ENCODE measurements at places on chromosomes 13 and 19.

GRCh38 chr19:47093254-47093653, 20.3 kb downstream of the ZC3H4 start:
- DNase-seq = no peak

- no peak for DNase-seq
Observed at GRCh38 chr19:7808108-7808507, 21.9 kb upstream of the EVI5L start.

GRCh38 chr13:113995051-113995601, 21.2 kb upstream of the C13orf46 start:
- DNase-seq = no peak

- DNase-seq = no peak
Observed at GRCh38 chr19:2477732-2478191, 1.8 kb downstream of the GADD45B start.

DNA sequence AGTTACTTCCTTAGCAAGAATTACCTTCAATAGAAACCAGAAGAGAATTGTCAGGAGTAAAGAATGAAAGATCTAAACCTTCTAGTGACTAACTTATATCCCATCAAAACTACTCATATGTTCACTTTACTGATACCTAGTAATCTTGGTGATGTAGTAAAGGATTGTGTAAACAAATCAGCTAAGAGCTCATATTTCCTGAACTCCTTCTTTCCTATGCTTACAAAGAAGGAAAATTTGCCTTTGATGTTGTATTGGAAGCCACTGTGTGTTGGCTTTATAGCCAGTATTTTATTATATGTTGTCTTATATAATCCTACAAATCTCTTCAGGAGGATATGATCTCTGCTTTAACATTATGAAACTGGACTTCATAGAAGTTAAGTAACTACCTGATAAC, 671.0 kb downstream of the PCDH9 start:
- no peak for DNase-seq

- DNase-seq = peak; percentile 66
Observed at GRCh38 chr19:15449620-15450527, at the start of gene WIZ. WIZ (minus strand) TSS chr19:15449956; CDS start chr19:15448307, 1,649 bp downstream.

- no peak for DNase-seq
Observed at GRCh38 chr13:51065372-51066090, 45.5 kb downstream of the C13orf42 start.

DNA sequence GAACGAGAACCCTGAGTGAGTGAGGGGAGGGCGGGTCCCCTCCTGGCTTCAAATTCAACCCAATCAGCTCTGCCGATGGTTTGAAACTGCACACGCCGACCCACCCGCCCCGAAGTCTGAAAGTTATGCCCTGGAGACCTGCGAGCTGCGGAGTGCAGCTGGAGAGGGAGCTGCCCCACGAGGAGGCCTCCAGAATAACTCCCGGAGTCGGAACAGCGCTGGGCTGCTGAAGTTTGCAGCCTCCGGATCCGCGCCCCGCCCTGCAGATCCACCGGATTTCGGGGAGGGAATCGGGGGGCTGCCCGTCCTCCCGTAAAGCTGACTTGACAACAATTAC, 7.0 kb downstream of the POU4F1 start:
- DNase-seq = no peak

DNA sequence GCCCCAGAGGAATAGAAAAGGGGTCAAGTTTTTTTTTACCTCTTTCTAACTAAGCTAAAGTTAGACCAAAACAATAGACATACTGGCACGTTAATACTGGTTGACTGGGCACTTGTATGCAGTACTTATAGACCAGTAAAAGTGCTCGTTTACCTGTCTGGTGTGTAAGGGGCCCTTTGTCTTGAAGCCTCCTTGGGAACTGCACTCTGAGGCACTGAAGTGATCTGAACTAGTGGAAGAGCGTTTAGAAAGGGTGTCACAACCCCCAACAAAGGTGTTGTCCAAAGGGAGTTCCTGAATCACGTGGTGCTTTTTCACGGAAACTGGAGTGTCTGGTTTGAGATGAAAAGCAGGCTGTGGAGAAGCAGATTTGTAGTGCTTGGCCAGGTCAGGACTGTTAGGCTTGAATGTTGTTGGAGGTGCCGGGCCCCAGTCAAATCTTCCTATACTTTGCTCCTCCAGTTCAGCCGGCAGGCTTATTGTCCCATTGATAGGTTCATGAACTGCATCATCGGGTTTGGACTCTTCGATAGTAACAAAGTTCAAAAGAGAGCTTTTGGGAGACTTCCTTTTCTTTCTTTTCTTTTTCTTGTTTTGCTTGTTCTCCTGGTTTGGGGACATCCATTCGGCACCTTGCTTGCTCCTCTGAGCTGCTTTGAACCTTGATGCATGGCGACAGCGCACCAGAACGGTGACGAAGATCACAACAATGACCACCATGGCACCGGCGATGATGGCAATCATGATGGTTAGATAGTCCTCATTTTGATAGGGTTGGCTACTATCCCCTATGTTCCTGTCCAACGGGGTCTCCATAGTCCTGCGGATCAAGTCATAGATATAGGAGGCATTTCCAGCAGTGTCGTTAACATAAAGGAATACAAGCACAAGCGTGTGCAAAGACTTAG, 4.6 kb downstream of the PCDH9 start:
- DNase-seq = no peak
